ENCODE measurements at places on chromosomes 7 and 10.

DNA sequence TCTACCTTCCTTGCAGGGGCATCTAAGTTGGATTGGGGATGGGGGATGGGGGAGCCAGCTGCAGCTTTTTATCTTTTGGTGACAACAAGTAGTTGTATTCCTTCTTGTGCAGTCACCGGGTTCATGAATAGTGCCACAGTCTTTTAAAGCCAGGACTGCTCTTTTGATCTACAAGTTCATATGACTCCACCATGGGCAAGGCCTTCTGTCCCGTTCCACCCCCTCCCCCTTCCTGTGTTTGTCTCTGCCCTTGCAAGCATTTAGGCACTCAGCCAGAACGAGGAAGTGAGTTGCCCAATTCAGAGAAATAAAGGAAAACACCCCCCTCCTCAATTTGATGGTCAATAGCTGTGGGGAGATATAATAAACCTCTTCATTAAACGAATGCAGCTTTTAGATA, 44.8 kb upstream of the EGR2 start:
- DNase-seq: no peak

- DNase-seq: peak; percentile 57
Measured at GRCh38 chr7:140697447-140698143, 1.1 kb downstream of the NDUFB2 start.

DNA sequence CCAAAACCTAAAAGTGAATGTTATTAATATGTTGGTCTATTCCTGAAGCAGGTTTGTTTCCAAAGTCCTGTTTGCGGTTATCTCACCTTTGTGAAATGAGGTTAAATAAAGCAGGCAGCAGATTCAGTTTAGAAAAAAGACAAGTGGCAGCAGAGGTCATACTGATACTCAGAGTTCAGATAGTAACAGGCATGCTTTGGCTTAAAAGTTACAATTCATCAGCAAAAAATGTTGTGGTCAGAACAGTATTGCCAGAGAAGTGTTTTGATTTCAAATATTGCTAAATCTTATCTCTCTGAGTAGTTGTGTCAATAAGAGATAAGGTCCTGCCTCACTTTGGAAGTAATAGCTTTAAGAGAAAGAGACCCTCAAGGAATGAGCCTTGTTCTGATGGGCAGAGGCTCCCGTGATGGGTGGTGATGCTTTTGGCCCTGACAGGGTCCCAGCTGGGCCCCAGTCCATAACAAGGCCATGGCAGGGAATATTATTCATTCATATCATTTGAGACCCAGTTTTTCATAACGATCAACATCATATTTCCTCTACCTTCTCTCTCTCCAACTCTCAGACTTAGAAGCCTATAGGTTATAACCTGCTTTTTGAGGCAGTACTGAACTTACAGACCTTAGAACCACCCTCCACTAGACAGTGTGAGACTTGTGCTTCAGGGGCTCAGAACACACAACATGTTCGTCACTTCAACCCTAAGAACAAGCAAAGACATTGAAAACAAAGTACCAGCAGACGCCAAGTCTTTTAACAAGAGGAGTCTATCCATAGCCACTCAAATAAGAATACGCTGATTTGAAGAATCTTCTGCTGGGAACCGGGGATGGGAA, 58.5 kb upstream of the AHR start:
- DNase-seq: peak; percentile 73

- no peak for DNase-seq
Measured at GRCh38 chr10:84613336-84614021, 285.1 kb downstream of the CCSER2 start.

- DNase-seq: no peak
Measured at GRCh38 chr10:26937371-26937770, 76.6 kb upstream of the ABI1 start.

DNA sequence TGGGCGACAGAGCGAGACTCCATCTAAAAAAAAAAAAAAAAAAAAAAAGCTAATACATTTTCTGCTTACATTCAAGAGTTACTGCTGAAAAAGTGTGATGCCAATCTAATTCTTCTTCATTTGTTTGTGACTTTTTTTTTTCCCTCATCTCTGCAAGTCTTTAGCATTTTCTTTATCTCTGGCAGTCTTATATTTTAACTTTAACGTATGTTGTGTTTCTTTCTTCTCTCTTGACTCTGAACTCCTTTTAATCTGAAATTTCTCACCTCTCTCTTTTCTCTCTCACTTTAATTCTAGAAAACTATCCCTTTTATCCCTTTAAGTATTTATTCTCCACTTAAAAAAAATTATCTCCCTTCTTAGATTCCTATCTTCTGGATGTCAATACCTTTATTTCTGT, 146.5 kb downstream of the JMJD1C start:
- no peak for DNase-seq

GRCh38 chr7:1899951-1900762, 230.1 kb downstream of the ELFN1 start:
- DNase-seq: no peak

- DNase-seq: no peak
Measured at GRCh38 chr7:13979671-13980435, 9.6 kb downstream of the ETV1 start.

Data from RCC 7860 (cell line).